ENCODE measurements at places on chromosomes 12 and 14.
A peak's percentile ranks its signal among the peaks of the same experiment; 100 is the strongest.

- DNase-seq: no peak
Observed at GRCh38 chr14:89624500-89625156, 207.6 kb upstream of the FOXN3 start.

- DNase-seq: peak; percentile 50
Observed at GRCh38 chr12:106049546-106049945, 89.2 kb downstream of the NUAK1 start.

GRCh38 chr14:52117111-52117832 lies 48.4 kb upstream of the NID2 start:
- no peak for DNase-seq

DNA sequence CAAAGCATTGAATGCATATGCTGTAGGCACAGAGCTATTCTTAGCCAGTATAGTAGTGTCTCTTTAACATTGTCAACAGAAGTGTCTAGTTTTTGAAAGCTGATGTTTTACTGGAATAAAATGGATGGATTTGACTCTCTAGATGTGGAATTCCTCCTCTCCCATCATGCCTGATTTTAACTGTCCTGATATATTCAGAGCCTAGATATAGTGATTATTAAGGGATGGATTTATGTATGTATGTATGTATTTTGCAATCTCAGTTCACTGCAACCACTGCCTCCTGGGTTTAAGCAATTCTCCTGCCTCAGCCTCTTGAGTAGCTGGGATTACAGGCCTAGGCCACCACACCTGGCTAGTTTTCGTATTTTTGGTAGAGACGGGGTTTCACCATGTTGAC lies 144.8 kb upstream of the NAV3 start:
- no peak for DNase-seq

- DNase-seq: no peak
Observed at GRCh38 chr12:70910666-70911065, 9.9 kb downstream of the PTPRR start.

DNA sequence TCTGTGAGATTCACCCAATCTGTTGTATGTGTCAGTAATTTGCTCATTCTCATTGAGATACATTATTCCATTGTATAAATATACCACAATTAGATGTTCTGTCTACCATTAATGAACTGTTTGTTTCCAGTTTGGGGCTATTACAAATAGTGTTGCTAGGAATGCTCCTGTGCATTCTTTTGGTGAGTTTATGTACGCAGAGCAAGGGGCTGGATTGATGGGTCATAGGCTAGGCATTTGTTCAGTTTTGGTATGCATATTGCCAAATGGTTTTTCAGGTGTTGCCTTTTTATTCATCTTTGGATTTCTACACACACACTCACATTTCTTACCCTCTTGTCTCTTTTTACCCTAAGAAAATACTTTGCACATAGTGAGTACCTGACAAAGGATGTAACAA lies 93.4 kb downstream of the GPATCH2L start:
- no peak for DNase-seq

DNA sequence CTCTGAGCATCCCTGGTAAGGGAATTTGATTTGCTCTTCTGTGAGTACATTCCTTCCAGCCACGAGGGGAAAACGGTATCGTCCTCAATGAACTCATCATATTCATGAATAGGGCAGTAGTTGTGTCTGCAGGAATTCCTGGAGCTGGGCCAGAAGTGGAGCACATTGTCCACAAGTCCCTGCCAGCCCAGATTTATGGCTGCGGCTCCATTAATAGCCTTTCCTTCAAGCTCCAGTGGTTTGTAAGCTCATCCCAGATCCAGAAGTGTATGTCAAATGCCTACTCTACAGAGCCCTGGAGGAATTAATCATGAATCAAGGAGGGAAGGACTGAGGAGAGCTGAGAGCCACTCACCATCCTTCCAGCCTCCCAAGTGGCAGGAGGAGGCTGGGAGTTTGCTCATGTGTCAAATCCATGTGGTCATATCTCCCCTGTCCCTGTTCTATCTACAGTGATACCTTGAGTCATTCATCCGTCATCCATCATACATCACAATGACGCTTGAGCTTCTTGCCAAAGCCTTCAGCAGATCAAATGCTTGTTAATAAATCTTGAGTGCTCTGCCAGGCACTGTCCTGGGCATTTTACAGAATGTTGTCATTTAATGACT lies 65.5 kb downstream of the SVOP start:
- DNase-seq: no peak

Measured in islet precursor cell (in vitro differentiated cells).